NCI-H2029 treated with DMSO at 0.1 percent for 48 hours (cell line): ENCODE measurements at places on chromosomes 6 and 20.

- peak; percentile 32 for DNase-seq
These were observed at the start of gene ATXN1 for GRCh38 chr6:16760516-16761470. ATXN1 (minus strand) TSS chr6:16761460.

GRCh38 chr20:12966468-12967085 lies 42.2 kb upstream of the SPTLC3 start:
- DNase-seq = no peak

- DNase-seq = no peak
These were observed 42.2 kb upstream of the IFNGR1 start for GRCh38 chr6:137261361-137261760.

DNA sequence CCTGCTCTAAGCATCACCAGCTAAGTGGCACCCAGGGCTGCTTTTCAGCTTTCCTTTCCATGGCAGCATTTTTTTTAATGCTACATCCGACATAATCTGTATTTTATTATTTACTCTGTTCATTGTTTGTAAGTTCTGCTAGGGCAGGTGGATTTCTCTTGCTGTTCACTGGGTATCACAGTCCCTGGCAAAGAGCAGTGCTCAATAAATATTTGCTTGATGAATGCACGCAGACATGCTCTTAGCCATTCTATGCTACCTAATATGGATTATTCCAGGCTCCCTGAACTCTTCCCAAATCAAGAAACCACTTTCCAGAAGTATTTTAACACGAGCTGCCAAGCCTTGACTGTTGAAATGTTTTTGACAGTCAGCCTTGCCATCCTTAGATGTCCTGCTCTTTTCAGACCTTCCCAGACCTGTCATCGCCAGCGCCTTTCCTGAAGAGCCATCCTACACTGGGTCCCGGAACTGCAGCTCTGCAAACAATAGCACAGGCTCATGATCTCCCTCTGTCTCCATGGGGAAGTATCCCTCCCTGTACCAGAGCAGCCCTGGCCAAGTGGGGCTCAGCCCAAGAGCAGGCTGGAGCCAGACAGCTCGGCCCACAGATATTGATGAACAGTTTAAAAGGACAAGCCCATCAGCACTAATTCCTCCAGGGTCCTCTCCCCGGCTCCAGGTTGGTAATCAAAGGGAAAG lies 136.5 kb upstream of the CDH4 start:
- peak; percentile 63 for DNase-seq

GRCh38 chr20:63707558-63708300 lies at the start of the genes ARFRP1 and ZGPAT:
ARFRP1 (minus strand) TSS chr20:63707976; CDS start chr20:63707091, 885 bp downstream.
ZGPAT (plus strand) TSS chr20:63708039; CDS start chr20:63708581, 542 bp downstream.
- peak; percentile 39 for DNase-seq

DNA sequence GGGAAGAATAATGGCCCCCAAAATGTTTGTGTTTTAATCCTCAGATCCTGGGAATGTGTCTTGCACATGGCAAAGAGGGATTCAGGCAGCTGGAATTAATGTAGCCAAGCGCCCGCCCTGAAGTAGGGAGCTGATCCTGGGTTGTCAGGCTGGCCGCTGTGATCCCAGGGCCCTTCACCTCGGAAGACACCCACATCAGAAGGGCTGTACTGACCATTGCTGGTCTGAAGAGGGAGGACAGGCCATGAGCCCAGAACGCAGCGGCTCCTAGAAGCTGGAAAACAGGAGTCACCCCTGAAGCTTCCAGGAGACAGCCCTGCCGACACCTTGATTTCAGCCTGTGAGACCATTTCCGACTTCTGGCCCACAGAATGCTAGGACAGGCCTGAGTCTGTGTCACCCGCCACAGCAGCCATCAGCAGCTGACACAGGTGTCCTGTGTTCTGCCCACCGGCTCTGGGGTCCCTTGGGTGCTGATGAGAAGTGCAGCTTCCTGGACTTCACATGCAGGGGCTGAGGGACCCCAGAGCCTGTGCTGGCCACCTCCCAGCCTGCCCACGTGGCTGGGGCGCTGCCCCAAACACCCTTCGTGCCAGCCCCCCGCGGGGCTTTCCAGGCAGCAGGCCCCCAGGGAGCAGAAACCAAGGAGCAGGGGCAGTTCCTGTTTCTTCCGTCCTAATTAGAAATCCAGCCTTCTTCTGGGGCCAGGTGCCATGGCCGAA lies 86.3 kb downstream of the ERMARD start:
- DNase-seq = no peak

GRCh38 chr6:3740551-3741476 lies 10.7 kb downstream of the PXDC1 start:
- DNase-seq = peak; percentile 77

GRCh38 chr20:18187020-18187419 lies 49.4 kb downstream of the KAT14 start:
- no peak for DNase-seq
